Spinal cord (tissue), 10 donors: ENCODE measurements at places on chromosomes 7 and 10.
A peak's percentile ranks its signal among the peaks of the same experiment; 100 is the strongest.

DNA sequence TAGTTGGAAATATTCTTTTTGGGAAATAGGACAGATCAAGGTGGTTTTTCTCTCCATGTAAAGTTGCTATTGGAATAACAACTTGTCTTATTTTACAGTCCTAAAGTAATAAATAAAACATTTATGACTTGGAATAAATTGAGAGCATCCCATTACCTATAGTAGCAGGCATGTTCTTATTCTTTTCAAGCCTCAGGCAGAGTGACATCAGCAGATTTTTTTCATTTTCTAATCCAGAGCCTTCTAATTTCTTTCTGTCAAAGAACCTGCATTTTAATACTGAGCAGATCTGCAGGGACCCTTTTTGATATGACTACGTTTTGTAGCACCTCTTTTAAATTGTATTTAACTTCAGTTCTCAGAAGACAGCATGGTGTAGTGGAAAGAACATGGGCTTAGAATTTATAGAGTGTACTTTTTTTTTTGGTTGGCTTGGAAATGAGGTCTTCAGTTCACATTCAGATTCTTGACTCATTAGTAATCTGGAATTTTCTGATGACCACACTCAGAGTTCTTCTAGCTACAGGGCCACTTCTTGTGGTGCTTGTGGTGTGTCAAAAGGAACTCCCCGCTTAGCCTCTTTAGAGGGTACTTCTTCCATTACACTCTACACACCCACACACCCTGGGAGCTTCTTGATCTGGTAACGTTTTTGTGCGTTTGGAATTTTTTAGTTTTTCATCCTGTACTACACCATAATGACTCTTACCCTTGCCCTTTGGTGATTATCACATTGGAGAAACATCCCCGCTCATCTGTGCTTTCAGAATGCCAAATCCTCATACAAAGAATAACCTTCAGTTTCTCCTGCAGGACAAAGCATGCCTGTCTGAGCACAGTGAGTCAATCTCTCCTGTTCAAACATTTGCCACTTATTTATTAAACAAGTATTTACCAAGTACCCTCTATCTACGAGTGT lies 34.6 kb downstream of the AGK start:
- DNase-seq: no peak

DNA sequence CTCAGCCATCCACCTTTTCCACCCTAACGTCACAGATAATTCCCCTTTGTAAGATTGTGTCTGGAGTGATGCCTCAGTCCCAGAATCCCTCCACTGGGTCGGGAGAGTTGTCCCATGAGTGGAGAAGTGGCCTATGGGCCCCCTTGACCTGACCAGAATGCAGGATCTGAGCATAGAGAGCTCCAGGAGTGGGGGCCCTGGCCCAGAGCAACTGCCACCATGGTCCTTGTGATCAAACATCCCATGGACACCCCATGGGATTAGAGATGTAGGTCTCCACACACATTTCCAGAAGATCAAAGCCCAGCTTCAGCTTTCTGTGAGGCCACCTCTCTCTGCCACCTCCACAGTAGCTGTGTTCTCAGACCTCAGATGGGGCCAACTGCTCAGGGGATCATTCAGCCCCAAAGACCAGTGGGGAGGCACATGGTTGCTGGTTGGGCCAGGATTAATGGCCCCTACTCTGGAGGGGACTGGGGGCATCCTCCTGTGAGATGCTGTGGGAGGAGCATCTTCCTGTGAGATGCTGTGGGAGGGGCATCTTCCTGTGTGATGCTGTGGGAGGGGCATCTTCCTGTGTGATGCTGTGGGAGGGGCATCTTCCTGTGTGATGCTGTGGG lies 28.5 kb upstream of the DPYSL4 start:
- no peak for DNase-seq

GRCh38 chr7:123823898-123824753 lies 20.8 kb upstream of the HYAL4 start:
- no peak for DNase-seq

- DNase-seq: peak; percentile 96
Measured at GRCh38 chr10:96586419-96587263, at the start of gene TM9SF3. Gene TM9SF3 (minus strand): TSS chr10:96587012. CDS start chr10:96586835, 177 bp downstream.

DNA sequence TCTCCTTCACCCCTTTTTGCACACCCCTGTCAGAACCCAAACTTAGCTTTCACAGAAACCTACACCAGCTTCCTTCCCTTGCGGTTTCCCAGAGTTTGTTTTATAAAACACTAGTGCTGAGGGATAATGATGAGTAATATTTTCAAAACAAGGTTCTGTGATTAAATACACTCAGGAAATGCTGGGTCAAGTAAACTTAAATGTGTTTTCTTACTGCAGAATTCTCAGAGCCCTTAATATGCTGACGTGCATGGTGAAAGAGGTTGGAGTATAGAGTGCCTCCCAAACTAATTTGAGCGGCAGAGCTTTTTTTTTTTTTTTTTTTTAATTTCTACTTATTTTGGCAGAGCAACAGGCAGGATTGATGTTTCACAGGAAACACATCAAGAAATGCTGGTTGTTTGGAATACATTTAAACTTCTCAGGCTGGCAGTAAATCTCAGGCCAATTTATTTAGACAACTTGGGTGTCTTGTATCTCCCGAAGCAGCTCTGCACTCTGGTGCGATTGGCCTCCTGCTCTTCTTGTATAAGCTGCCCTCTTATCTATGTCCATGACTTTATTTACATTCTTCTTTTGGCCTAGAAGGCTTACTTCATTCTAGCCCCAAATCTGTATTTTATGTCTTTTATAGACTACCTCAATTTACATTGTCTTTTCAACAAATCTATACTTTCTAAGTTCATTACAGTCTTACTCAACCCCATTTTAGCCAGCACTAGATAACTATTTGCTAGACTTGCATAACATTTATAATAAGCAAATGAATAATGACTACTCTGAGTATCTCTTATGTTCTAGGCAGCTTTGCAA lies 165.4 kb downstream of the BMPER start:
- DNase-seq: no peak

DNA sequence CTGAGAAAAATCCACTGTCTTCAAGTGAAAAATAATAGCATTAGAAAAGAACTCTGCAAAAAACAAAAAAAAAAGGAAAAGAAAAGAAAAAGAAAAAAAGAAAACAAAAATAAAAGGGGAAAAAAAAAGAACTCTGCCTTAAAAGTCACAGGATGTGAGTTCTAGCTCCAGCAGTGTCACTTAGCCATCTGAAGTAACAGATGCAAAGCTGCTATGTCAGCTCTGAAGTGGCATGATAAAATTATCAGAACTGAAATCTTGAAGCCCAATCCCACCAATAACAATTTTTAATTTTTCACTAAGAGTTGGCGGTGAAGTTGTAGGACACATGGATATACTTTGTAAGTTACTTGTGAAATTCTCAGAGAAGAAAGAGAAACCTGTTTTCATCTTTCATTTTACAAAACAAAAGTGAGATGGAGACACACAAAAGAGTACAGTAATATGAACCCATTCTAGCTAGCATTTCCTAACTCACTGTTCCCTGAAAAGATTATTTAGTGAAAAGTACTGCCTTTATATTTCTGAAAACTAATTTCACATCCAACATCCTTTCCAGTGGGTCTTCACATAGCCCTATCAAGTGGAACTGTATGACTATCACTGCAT lies 103.5 kb downstream of the ELAPOR2 start:
- no peak for DNase-seq

DNA sequence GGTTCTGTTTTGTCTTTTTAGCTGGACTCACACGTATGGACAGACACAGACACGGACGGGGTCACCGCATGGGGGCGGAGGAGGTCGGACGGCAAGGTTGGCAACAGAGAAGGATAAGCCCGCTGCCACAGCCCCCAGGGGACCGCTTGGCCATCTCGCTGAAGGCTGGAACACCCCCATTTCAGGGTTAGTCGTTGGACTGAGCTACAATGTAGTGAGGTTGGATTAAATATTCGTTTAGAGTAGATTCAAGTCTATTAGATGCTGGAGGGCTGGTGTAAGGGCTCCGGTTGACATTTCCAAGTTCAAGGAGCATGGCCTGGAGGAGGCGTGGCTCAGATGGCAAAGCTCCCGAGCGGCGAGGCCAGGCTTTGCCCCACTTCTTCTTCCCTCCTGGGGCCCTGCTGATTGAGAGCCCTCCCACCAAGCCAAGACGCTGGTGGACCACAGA lies 35.2 kb downstream of the PPIF start:
- no peak for DNase-seq

- DNase-seq: peak; percentile 80
Measured at GRCh38 chr7:16753932-16754855, 639 bp downstream of the TSPAN13 start.

GRCh38 chr7:6579446-6579845 lies 2.2 kb downstream of the ZDHHC4 start:
- DNase-seq: no peak

DNA sequence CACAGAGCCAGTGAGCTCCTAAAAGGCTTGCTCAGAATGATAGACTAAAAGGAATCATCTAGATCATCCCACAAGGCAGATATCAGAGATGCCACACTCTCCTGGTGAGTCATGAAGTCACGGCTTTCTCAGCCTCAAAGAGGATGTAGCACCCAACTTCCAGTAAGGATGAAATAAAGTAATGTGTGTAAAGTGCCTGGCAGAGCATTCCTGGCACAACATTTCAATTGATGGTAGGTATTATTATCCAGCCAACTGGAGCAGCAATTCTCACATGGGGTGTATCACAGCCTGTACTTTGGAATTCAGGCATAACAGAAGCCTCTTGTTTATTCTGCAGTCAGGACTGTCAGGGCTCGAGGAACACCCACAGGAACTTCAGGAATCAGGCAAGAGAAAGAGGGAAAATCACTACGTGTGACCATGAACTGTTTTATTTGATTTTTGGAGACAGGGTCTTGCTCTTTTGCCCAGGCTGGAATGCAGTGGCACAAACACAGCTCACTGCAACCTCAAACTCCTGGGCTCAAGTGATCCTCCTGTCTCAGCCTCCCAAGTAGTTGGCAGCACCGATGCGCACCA lies 5.3 kb upstream of the NAT16 start:
- no peak for DNase-seq

DNA sequence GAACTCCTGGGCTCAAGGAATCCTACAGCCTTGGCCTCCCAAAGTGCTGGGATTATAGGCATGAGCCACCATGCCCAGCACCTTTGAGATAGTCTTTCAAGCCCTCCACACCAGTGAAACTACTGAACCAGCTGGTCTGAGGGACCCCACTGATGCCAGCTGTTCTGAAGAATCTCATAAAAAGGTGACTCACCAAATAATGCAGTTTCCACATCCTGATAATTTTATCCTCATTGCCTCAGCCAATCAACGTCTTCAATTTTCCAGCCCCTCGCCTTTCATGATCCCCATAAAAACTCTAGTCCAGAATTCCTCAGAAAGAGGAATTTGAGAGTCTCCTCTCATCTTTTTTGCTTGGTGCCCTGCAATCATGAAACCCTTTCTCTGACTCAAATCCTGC lies 1691.6 kb upstream of the LRRTM3 start:
- DNase-seq: no peak

- DNase-seq: no peak
Measured at GRCh38 chr10:19803676-19804075, 12.6 kb upstream of the PLXDC2 start.

GRCh38 chr7:78487464-78487863 lies 688.9 kb downstream of the PHTF2 start:
- no peak for DNase-seq
